Stimulated activated CD4-positive, alpha-beta T cell treated with anti-CD3 and anti-CD28 coated beads, Interleukin-15, amount 100 ng/mL, for 48 hours (primary cell): ENCODE measurements at places on chromosomes 13 and 19.

GRCh38 chr19:46787331-46788261, 798 bp downstream of the SLC1A5 start:
- DNase-seq, result no peak

GRCh38 chr13:111153977-111154332, 38.8 kb downstream of the ARHGEF7 start:
- DNase-seq, result peak; percentile 47

GRCh38 chr19:49150106-49150943, 4.9 kb downstream of the HRC start:
- peak; percentile 18 for DNase-seq

DNA sequence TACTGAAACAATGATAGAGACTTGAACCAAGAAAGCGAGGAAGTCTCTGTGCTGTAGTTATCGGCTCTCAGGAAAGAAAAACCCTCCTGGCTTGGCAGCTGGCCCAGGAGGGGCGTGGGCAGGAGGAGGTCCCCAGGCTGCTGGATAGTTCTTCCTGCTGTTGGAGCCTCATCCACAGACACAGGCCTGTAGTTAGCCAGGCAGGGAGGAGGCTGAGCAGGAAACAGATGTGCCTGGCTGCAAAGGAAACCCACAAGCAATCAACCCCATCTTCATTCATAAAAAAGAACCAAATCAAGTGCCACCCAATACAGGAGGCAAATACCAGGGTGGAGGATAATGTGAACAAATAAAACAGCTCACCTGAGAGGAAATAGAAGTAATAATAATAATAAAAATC, 86.2 kb downstream of the IRS2 start:
- no peak for DNase-seq

DNA sequence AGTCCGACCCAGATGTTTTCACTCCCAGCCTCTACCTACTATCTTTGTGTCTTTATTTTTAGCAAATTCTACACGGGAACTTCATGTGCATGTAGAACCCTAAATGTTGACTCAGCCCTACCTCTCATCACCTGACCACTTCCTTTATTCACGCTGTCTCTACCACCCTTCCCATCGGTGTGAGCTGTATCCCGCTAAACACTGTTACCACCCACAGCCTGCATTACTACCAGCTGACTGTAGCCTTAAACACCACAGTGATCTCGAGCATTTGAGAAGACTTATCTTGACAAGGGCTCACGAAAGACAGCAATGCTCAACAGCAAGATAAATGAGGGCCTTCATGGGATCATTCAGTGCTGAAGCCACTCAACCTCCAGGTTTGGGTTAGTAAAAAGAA, 15.1 kb downstream of the NCR1 start:
- DNase-seq, result no peak

GRCh38 chr13:52696566-52696965, 43.1 kb downstream of the CNMD start:
- DNase-seq, result no peak

DNA sequence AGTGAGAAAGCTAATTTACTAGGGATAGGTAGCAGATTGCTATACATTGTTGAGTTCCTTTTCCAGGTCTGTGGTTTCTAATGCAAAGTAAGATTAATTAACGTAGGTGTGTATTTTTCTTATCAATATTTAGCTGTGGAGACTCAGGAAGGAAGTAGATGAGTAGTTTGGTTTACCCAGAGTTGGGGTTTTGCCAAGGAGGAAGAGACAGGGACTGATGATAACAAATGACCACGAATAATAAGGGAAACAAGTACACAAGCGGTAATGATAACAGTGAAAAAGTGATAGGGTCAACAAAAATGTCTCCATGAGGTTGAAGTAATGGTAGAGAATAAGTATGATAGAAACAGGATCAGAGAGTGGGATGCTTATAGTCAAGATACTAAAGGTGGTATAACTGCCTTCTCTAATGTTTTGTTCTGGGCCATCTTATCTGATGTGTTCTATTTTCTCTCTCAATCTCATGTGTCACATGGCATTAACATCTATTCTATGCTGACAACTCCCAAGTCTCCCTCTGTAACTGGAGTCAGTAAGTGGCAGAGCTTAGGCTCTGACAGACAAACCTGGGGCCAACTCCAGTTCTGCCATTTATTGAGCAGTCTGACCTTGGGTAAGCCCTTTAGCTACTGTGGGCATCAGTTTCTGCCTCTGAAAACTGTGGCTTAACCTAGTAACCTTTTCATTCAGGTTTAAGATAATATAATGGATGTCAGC, 8.8 kb downstream of the OBI1 start:
- DNase-seq, result no peak

DNA sequence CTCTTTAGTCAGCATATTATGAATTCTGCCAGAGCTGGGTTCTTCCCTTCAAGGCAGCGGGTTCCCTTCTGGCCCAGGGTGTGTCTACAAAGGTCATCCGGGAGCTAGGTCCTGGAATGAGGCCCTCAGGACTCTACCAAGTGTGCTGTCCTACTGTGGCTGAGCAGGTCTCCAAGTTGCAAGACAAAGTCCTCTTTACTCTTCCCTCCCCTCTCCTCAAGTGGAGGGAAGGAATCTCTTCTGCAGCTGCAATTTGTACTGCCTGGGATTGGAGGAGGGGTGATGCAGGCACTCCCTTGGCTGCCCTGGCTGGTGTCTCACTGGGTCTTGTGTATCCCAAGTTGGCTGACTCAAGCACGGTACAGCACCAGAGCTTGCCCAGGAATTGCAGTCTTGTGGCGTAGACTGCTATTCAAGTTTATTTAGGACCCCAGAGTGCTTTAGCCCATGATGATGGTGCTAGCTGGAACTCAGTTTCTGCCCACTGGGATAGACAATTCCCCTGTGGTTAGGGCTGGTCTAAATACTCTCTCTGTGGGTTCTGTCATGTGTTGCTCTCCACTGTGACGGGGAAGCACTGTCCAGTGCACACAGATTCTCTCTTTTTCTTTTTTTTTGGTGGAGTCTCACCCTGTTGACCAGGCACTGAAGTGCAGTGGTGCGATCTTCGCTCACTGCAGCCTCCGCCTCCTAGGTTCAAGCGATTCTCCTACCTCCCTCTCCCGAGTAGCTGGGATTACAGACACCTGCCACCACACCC, 28.5 kb downstream of the RFC3 start:
- no peak for DNase-seq

DNA sequence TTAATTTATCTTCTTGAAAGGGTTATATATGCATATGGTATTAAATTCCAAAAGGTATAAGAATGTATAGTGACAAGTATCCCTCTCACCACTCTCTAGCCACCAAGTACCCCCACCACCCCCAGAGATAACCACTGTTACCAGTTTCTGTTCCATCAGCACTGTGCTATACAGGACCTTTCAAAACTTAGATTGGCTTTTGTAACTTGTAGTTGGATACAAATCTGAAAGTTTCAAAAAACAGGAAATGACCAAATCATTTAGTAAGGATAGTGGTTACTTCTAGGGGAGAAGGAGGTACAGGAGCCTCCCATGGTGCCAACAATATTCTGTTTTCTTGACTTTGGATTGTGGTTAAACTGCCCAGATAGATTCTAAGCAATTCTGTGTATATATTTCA, 56.7 kb downstream of the AKAP11 start:
- no peak for DNase-seq

DNA sequence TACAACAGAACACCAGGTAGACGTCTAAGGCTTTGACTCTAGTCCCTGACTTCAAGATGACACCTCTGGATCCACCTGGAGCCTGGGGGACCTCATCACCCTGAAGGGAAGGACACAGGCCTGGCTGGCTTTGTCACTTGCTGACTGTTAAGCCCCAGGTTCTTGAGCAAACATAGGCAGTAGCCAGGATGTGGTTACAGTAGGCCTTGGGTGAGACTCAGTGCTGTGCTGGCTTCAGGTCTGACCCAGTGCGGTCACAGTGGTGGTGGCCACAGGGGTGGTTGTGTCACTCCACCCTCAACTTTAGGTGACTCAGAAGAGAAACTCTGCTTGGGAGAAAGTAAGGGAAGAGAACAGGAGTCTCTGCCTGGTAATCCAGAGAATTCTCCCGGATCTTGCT, 497.8 kb downstream of the UQCRFS1 start:
- DNase-seq, result no peak
